ENCODE measurements at places on chromosomes 13 and 19. TPM values are rescaled to one million over a fixed set of nuclear protein-coding genes. Genes with fewer than 3 reads are reported as not detected.

- DNase-seq = no peak
Measured at GRCh38 chr19:1401138-1401888, at the start of gene GAMT. TSS of gene GAMT (minus strand) at chr19:1401542. CDS start at chr19:1401476, 66 bp downstream.

MATK gene
- total RNA-seq = 1.6 TPM

LILRA5 gene
- 5.3 TPM for total RNA-seq

- no peak for DNase-seq
Measured at GRCh38 chr13:94435604-94436226, 43.8 kb downstream of the DCT start.

GRCh38 chr19:47729799-47730520 lies 15.4 kb upstream of the NOP53 start:
- DNase-seq = no peak

- DNase-seq = no peak
Measured at GRCh38 chr19:48915757-48916156, 15.6 kb downstream of the NUCB1 start.

GRCh38 chr19:36819130-36819630 lies 19.0 kb downstream of the ZNF790 start:
- no peak for DNase-seq

GRCh38 chr13:102870677-102871415 lies 25.0 kb downstream of the ERCC5 start:
- DNase-seq = no peak

GRCh38 chr13:35936246-35936978 lies 194.8 kb downstream of the DCLK1 start:
- no peak for DNase-seq

GRCh38 chr13:83883061-83883523 lies 818 bp upstream of the SLITRK1 start:
- no peak for DNase-seq

CEACAM4 gene
- total RNA-seq = 1.9 TPM

CDC16 gene
- 73.6 TPM for total RNA-seq

Data from sciatic nerve (tissue), 2 donors.